ENCODE measurements at places on chromosomes 5 and 9.

GRCh38 chr5:161431963-161432362 is 114.6 kb downstream of the GABRB2 start:
- DNase-seq = no peak

DNA sequence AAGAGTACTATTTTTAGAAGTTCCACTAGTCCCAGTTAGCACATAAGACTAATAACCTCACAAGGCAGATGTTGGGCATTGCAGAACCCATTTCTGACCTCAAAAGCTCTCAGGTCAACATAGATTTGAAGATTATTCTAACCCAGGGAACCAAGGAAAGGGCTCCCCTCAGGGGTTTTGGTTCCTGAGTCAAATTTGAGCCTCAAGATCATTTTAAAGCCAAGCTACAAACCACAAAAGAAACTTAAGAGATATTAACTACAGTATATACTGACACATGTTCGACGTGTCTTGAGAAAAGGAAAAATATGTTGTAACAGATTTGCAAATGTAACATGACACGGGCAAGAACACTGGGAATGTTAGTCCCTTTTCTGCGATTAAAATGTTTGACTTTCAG is 88.6 kb downstream of the GNAQ start:
- DNase-seq = no peak

DNA sequence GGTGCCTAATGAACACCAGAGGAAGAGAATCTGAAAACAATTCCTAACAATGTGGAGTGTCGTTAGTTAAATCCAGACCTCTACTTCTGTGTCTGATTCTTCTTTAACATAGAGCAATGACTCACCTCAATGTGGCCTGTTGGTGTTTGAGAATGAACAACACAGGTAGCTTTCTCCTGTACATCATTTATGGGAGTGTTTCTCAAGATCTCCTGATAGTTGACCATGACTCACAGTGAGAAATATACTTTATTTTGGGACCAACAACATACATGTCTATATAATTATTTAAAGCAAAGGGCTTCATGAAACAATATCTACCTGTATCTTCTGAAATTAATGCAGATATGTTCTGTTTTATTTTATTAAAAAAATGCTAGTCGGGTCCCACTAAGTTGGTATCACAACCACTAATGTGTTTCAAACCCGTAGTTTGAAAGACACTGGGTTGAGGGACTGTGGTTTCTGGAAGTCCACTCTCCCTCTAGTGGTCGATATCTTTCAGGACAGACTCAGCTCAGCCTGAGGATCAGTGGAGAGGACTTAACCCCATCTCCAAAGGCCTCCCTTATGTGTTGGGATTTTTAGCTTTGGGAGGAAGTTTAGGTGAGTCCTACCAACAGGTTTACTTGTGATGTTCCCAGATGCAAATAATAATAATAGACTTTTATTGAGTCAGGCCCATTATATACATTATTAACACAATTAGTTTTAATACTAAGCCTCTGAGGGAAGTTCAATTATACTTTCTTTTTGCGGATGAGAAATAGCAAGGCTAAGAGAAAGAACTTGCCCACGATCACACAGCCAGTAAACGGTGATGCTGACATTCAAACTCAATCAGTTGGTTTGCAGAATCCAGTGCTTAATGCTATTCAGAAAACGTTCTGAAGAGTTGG is 70.0 kb upstream of the KLF9 start:
- DNase-seq = no peak

- no peak for DNase-seq
Observed at GRCh38 chr9:18759827-18760226, 273.2 kb downstream of the SAXO1 start.

GRCh38 chr5:172175263-172175719 is 12.7 kb downstream of the STK10 start:
- no peak for DNase-seq

GRCh38 chr5:192970-193831 is 1.9 kb downstream of the LRRC14B start:
- DNase-seq = no peak

- DNase-seq = no peak
Observed at GRCh38 chr5:96143450-96143849, 181.8 kb upstream of the ELL2 start.

GRCh38 chr5:33433303-33434240 is 7.2 kb upstream of the TARS1 start:
- peak; percentile 57 for DNase-seq

DNA sequence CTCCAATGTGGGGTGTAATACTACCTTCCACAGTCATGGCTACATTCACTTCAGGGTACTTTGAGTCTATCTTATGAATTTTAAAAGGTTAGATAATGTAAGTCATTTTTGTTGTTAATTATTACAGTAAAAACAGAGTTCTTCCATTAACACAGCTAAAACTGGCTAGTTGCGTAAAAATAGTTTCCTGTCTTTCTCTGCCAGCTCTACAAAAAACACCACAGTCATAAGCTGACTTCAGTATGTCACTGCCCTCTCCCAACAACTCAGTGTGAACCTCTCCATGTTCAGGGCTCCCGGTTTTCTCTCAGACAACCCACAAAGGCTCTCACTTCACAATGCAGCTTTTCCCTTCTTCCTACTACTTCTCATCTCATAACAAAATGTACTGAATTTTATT is 84.8 kb upstream of the ITGA1 start:
- no peak for DNase-seq

DNA sequence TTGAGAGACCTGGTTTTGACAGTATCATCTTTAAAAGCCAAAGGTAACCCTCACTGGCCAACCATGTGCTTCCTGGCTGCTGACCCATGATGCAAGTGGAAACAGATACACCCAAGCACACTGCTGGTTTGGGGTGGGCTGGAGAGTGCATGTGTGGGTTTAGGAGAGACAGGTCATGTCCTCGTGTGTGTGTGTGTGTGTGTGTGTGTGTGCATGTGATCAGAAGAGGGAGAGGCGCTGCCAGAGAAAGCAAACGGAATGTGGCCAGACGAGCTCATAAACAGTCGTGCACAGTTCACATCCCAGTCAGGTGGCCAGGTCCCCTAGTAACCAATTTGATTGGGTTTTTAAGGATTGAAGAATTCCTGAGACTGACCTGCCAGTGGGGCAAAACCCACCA is 112.8 kb upstream of the ICE1 start:
- DNase-seq = no peak

- DNase-seq = no peak
Observed at GRCh38 chr5:56102889-56103288, 108.1 kb upstream of the IL6ST start.

DNA sequence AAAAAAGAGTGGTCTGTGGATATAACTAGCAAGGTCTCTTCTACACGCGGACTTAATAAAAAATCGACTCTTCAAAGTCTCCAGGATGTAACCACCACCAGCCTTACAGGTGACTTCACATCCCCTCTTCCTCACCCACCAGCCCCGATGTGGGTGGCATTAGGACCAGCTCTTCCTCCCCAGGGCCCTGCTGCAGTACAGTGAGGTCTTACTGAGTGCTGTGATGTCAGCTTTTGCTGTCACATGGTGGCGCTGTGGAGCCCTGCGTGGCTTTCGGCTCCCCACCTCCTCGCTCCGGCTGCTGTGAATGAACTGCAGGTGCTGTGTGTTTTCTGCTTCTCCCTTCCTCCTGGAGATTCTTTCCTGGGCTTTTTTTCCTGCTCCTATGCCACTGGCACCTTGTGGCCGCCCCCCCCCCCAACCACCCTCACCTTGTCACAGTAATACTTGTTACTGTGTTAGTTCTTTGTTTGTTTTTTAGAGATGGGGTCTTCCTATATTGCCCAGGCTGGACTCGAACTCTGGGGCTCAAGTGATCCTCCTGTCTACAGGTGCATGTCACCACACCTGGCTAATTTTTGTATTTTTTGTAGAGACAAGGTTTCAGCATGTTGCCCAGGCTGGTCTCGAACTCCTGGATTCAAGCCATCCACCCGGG is 15.8 kb upstream of the RAPGEF1 start:
- DNase-seq = no peak

- DNase-seq = no peak
Observed at GRCh38 chr5:144465441-144465840, 294.8 kb downstream of the KCTD16 start.

DNA sequence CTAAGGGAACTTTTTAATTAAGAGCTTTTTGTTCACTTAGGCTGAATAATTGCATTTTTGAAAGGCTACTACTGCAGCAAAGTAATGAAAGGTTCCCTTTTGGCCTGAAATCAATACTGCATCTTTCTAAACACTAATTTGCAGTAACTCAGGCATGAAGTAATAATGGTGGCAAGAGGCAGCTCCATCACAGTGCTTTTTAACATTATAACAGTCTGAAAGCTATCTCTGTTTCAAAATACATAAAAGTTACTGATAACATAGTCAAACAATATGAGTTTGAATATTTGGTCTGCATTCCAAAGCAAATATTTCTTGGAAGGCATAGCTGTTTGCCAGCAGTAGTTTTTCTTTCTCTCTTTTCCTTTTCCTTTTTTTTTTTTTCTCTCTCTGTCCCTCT is 113.4 kb downstream of the FBN2 start:
- DNase-seq = no peak

DNA sequence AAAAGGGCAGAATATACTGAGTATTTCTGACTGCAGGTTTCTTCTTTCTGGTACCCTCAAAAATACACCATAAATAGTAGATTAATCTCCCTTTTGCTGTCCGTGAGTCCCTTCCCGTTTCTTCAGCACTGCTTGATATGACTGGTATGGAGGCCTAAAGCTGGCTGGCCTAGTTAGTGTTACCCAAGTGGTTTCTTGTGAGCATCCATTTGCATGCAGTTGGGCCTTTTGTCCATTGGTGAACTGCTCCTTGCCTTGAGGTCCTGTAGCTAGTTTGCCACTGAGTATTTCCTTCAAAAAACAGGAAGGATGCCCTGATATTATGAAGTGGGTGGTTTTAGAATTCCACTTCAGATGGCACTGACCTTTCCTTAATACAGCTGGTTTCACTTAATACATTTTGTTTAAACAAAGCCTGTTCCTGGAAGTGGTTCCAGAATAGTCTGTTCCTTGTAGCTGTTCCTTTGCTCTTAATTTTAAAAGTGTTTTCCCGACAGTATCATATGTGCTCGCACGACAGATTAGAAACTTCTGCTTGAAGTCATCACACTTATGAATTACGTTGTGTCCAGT is 40.0 kb upstream of the ABL1 start:
- no peak for DNase-seq

- DNase-seq = no peak
Observed at GRCh38 chr5:103435136-103435889, 127.3 kb downstream of the NUDT12 start.

DNA sequence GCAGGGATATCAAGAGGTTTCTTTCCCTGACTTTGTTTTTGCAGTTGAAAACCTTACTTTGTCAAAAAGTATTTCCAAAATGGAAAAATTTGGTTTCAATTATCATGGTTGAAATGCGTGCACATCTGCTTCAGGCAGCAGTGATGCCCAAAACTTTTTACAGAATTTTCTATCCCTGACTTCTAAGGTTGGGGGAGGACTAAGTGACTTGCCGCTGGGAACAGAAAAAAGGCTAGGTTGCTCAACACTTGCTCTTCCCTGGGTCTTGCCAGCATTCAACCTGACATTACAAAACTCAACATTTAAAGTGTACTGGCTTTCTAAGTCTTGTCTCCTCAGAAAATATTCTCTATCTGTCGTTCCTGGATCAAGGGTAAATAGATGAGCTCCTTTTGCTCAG is 4.7 kb downstream of the KLHL3 start:
- DNase-seq = peak; percentile 64

DNA sequence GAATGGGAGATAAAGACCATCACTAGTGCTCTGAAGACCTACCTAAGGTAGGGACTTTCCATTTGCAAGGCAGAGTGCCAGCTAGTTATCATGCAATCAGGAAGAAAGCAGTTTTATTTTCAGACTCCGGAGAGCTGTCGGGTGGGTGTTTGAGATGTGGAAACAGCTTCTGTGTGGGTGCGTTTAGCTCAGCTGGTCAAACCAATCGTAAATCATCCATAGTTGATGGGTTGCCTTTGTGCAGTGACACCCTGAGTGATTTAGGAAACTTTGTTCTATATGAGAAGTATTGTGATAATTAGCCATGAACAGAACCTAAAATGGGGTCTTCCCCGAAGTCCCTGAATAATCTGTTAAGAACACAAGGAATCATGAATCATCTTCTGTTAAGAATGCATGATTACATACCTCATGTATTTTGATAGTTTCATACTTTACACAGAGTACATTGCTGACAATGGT is 284.3 kb downstream of the ARHGAP26 start:
- no peak for DNase-seq

DNA sequence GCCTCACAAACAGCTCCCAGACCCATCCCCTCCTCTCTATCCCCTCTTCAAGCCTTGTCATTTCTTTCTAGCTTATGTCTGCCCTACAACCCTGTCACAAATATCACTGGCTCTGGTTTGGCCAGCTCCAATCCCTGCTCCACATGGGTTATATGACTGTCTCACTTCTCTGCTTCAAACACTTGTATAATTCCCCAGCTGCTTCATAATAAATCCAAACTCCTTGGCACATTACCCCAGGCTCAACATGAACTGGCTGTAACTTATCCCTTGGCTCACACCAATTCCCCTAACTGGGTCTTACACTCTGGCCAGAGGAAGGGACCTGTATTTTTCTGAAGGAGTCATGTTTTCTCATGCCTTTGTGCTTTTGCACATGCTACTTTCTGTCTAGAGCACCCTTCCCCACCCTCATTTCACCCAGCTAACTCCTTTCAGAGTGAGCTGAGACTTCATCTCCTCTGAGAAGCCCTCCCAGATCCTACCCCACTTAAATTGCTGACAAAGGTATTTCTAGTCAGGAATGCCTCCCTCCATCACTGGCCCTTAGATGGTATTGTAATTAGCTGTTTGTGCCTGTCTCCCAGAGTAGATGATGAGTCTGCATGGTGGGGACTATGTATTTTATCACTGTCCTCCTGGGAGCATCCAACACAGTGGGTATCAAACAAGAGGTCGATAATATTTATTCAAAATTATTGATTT is 5.3 kb downstream of the PRXL2C start:
- DNase-seq = no peak

DNA sequence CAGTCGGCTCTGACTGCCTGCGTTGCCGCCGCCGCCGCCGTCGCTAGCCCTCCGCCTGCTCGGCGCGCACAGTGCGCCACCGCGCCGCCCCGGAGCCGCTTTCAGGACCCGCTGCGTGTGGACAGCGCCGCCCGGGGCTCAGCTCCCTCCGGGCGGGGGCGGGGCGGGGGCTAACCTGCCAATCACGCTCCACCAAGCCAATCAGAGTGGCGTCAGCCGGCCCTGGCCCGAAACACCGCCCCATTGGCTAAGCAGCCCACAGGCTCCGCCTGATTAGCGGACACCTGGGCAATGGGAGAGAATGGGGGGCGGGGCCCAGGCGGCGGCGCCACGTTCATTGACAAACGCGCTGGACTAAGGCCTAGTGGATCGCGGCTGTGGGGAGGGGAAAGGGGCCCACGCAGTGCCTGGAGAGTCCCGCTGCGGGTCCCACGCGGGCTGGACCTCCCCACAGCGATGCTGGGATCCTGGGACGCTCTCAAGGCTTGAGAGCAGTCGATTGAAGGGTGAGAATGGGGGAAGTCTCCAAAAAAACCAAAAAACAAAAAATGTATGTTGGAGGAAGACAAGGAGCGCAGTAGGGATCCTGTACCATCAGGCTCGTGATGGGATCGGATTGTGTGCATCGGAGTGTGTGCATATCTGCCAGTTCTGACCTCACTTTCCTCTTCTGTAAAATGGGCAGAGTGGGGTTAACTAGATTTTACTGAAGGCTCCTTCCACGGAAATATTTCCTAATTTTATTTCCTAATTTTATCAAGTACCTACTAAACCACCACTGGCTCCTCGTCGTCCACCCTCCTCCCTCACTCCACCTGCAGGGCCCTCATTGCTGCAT is 6.3 kb downstream of the PAX5 start:
- DNase-seq = peak; percentile 13

- DNase-seq = no peak
Observed at GRCh38 chr9:135770771-135771170, 68.8 kb downstream of the KCNT1 start.

Data from AG09309 (cell line).